CD4-positive, alpha-beta T cell (primary cell): ENCODE measurements at places on chromosomes 2 and 18. TPM values are rescaled to one million over a fixed set of nuclear protein-coding genes. Genes with fewer than 3 reads are reported as not detected.

GRCh38 chr2:16271231-16271896 lies 331.0 kb downstream of the MYCN start:
- no peak for DNase-seq

The ERFE gene
- total RNA-seq: not detected

The ASNSD1 gene
- 40.6 TPM for total RNA-seq

The EMILIN2 gene
- 3.2 TPM for total RNA-seq

The ZC3H8 gene
- total RNA-seq: 16.2 TPM
